ENCODE measurements at places on chromosomes 1 and 21.

GRCh38 chr21:26892151-26892550 lies 46.9 kb upstream of the ADAMTS1 start:
- DNase-seq: no peak

- no peak for DNase-seq
These were observed 62.3 kb upstream of the RUNX1 start for GRCh38 chr21:35111321-35111930.

GRCh38 chr1:37429029-37429428 lies 45.4 kb upstream of the ZC3H12A start:
- no peak for DNase-seq

- DNase-seq: no peak
These were observed 62.6 kb upstream of the FAM20B start for GRCh38 chr1:178962853-178963711.

GRCh38 chr1:159965263-159965662 lies 11.2 kb upstream of the SLAMF9 start:
- no peak for DNase-seq

- no peak for DNase-seq
These were observed 60.1 kb downstream of the C4BPA start for GRCh38 chr1:207164086-207164485.

DNA sequence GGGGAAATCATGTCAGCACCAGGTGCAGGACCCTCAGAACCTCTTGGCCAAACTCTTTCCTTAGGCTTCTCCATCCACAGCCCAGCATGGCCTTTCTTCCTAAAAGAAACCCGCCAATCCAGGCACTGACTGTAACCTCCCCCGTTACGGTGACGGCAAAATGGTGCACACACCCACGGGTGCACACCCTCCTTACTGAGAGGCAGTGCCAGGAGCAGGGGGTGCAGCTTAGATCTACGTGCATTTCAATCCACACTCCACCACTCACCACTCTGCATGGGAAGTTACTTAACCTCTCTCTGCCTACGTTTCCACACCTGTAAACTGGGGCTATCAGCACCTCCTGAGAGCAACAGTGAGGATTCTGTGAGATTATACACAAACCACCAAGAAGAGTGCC lies 31.0 kb downstream of the SUSD4 start:
- no peak for DNase-seq

GRCh38 chr1:155858800-155859233 lies 550 bp upstream of the SYT11 start:
- no peak for DNase-seq

Data from AG04449 (cell line).